Stimulated activated CD4-positive, alpha-beta T cell treated with anti-CD3 and anti-CD28 coated beads, Interleukin-15, amount 100 ng/mL, for 48 hours (primary cell): ENCODE measurements at places on chromosomes 2 and 18.

DNA sequence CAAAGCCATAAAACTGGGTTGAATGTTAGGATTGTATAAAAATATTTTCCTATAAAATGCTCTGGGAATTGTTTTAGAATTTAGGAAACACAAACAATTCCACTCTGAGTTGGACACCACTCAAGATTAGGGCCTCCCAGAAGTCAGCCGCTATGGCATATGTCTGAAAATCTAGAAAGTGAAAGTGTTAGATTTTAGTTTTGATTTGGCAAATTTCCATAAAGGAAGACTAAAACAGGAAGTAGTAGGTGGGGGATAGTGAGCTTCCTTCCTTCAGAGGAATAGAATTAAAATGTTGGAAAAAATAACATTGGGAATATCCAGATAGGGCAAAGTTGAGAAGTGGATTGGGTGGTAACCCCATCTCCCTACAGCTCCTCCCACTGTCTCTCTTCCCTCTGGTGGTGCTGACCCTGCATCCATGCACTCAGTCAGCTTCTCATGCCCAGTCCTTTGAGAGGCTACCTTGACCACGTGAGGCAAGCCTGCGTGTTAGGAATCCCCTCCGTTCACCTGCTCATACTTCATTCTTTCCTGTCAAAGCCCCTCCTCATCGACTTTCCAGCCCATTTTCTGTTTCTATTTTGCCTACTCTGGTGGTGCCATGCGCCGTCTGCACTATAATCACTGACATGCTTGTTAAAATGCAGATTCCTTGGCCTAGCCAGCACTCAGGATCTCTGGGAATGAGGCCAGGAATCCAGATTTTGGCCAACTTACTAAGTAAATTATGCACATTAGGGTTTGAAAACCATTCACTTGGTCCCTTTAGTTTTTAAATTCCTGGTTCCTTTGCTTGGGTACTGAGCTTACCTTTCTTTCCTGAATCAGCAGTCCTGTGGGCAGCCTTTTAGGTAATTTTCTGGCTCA is 83.5 kb downstream of the POLE4 start:
- no peak for DNase-seq

DNA sequence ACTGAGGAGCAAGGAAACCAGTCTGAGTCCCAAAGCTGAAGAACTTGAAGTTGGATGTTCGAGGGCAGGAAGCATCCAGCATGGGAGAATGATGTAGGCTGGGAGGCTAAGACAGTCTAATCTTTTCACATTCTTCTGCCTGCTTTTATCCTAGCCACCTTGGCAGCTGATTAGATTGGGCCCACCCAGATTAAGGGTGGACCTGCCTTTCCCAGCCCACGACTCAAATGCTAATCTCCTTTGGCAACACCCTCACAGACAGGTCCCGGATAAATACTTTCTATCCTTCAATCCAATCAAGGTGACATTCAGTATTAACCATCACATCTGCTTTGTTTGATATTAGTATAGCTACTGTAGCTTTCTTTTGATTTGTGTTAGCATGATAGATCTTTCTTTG is 27.1 kb downstream of the VRK2 start:
- DNase-seq: no peak

DNA sequence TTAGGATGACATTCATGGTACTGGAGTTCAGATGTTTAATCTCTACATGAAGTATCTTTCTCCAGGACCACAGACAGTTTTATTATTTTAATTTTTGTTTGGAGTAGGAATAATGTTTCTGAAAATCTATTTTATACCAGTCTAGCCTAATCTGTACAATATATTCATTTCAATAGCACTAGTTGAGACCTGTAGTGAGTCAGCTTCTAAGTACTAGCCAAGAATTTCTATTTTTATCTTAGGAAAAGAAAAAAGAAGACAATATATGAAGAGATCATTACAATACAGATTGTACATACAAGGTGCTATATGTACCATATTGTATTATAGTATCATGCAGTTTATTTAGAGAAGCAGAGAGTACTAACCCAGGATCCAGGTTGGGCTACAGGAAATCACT is 826.9 kb upstream of the PIK3C3 start:
- DNase-seq: no peak

DNA sequence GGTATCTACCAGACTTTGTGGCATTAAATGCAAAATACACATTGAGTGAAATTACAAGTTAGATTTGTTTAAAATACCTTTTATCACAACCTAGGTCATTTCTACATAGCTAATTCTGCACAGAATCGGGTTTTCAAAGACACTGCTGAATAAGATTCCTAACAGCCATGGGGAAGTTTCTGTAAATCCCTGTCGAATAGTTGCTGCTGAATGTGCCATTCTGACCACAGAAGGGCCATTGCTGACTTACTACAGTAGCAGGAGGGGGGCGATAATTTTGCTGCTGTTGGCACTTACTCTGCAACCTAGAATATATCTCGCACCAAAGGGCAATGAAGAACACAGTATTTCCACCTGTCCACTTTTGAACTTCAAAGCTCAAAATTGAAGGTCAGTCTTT is 232.8 kb downstream of the TCF4 start:
- no peak for DNase-seq

DNA sequence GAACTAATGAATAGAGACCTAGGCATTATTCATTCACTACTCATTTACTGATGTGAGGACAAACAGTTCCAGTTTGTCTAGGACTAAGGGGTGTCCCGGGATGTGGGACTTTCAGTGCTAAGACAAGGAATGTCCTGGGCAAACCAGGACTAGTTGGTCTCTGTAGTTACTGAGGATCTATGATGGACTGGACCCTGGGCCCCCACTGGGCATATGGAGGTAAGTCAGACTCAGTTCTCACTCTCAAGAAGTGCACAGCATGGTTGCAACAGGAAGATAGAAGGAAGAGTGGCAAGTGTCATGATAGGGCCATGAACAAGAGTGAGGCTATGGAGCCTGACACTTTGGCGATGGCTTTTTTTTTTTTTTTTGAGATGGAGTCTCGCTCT is 128.2 kb downstream of the MYCN start:
- no peak for DNase-seq

GRCh38 chr2:215619022-215619958 is 183.4 kb upstream of the FN1 start:
- DNase-seq: no peak

GRCh38 chr2:158199928-158200650 is 98.4 kb downstream of the UPP2 start:
- DNase-seq: no peak

DNA sequence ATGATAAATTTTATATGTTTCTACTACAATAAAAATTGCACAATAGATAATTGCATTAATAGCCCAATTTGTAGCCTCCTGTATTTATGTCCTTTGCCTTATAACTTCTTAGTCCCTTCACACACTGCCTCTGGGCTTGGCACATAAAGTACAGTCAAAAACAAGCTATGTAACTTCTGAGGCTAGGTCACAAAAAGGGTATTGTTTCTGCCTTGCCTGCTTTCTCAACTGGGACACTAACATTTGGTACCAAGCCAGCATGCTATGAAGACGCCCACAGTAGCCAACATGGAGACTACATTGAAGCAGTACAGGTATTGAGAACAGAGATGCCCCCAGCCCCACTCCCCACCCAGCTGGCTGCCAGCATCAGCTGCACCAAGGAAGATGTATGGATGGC is 5.4 kb upstream of the SLC3A1 start:
- no peak for DNase-seq

- DNase-seq: no peak
These were observed 31.9 kb downstream of the NRP2 start for GRCh38 chr2:205714058-205714776.

- no peak for DNase-seq
These were observed 10.6 kb downstream of the CXCR4 start for GRCh38 chr2:136107051-136108033.

DNA sequence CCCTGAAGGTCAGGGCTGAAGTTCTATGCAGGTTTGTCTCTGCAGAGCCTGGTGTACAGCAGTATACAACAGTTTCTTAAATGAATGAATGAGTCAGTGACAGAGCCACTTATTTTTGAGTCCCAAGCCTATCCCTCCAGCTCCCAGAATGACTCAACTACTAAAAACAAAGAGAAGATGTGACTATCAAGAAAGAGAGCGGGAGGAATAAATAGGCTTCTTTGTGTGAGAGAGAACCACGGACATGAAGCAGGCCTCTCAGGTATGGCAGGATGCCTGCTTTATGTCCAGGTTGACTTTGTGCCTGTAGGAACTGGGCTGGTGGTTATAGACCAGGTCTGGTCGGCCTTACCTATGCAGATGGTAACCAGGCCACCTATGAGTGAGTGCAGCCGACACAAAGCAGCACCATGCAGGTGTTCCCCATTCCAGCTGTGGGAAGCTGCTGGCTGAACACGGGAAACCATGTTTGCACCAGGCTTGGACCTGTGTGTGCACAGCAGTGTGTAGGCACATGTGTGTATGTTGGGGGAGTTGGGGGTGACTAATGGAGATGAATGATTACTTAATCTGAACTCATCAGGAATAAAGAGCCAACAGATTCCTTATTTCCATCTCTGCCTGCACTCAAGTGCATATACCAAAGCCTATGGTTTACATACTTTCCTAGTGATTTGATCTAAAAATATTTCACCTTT is 171.0 kb downstream of the OSR1 start:
- DNase-seq: no peak

DNA sequence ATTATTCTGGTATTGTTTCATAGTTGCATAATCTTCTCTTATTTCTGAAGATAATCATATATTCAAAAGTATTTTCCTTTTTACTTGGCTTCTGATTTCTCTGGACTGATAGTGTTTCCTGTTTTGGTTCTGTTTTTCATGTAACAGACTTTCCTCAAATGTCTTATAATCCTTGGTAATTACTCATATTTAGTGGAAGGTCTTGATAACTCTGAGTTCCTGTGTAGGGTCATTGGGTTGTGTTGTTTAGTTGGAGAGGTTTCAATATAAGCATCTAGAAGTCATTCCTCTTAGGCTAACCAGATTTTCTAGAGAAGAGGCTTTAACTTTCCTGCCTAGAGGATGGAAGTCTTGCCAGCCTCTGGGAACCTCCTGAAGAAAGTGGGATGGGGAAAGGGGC is 23.8 kb downstream of the MFSD6 start:
- no peak for DNase-seq
